ENCODE measurements at places on chromosomes 7 and 10. TPM values are rescaled to one million over a fixed set of nuclear protein-coding genes. Genes with fewer than 3 reads are reported as not detected.

Gene PRKG1
- total RNA-seq, result 40.7 TPM

Gene FAM25G
- total RNA-seq, result not detected

Gene GDF2
- total RNA-seq, result not detected

Gene ANKRD61
- total RNA-seq, result not detected

Gene NUDT1
- 11.2 TPM for total RNA-seq

Gene SMO
- 28.8 TPM for total RNA-seq

Gene ARMC10
- total RNA-seq, result 44.2 TPM

Gene CALML5
- not detected for total RNA-seq

Gene CCDC172
- not detected for total RNA-seq

Gene ZNF800
- 19.2 TPM for total RNA-seq

Gene OPN1SW
- total RNA-seq, result not detected

Gene GPR146
- 3.8 TPM for total RNA-seq

Gene NUDT13
- total RNA-seq, result 0.30 TPM

Gene BBIP1
- 22.0 TPM for total RNA-seq
